ENCODE measurements at places on chromosomes 7 and 10.
A peak's percentile ranks its signal among the peaks of the same experiment; 100 is the strongest.

DNA sequence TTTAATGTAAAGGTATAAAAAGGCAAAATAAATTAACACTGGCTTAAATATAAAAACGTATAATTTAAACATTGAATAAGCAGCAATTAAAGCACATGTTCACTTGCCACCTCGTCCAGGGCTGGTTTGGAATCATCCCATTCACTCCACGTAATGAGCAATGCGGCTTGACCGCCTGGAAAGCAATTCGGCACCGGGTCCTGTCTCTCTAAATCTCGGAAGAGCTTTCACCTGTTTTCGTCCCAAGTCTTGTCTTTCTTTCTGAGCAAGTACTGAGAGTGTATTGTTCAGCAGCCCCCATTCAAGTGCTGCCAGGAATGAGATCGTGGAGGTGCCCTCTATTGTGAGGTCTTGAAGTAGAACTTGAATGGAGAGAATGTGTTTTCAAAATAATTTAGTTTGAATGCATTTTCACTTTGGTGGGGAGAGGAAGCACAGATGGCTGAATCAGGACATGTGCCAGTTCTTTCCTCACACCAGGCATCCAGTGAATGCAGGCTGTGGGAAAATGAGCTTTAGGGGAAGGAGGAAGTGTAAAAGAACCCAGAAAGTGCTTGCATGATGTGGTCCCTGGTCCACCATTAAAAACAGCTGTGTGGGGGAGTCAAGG, 515.2 kb downstream of the REEP3 start:
- DNase-seq = no peak

DNA sequence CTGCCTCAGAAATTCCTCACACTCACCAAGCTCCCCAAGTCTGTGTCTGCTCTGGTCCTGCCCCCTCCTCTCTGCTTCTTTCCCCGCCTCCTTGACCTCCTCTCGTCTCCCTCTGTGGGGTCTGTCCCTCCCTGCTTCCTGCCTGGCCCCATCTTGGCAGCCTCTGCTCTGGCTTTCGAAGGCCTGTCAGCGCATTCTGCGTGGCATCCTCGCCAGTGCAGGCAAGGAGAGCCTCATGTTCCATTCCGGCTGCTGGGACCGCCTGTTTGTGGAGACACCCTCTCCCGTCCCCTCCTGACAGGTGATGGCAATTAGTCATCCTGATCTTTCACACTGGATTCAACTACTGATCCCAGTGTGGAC, 51.7 kb upstream of the COL13A1 start:
- DNase-seq = no peak

DNA sequence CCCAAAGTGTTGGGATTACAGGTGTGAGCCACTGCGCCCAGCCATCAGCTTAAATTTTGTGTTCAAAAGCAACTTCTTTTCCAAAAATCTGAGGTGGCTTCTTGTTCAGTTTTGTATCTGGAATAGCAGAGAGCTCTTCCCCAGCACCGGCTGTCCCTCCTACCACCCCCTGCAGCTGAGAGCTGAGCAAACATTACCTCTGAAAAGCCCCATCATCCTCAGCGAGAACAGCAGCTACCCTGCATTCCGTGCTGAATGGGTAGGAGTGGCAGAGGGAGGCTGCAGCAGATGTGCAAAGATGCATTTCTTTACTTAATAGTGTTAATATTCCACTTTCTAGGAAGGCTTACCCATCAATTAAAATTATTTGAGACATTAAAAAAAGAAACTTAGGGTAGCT, 31.8 kb downstream of the CCM2 start:
- DNase-seq = no peak

- no peak for DNase-seq
These were observed 3.0 kb upstream of the HOXA7 start for GRCh38 chr7:27159266-27160144.

DNA sequence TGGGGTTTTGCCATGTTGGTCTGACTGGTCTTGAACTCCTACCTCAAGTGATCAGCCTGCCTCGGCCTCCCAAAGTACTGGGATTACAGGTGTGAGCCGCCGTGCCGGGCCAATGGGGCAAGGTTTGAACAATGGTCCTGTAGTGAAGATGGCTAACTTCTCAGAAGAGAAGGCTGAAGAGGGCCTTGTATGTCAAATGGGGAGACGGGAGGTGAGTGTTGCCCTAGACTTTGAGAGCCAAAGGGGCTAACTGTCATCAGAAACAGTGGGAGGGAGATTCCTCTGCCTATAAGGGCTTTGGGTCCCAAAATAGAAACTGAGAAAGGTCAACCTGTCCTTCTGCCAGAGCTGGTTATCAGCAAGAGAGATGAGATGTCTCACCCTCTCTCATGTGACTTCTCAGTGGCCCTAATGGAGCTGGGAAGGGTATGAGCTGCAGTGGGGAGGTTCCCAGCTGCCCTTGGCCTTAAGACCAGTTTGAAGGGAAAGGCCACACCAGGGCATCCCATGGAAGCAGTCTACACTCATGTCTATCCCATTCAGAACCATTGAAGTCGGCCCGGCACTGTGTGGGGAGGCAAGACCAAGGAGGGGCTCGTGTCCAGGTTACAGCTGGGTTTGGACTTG, 1.3 kb upstream of the SAMD8 start:
- DNase-seq = no peak

DNA sequence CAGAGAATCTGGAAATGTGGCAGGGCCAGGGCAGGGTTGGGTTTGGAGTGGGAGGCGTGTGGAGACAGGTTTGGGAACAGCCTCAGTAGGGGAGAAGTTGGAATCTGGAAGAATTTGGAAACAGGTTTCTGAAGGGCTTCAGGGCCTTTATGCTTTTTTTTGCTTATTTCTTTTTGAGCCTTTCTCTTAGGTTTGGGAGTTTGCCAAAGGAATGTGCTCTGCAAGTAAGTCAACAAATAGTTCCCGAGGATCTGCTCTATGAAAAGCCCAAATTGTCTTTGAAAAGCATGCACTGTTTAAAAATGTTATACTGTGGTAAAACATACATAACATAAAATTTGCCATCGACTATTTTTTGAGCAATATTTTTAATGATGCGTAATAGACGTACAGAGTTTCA, 86.7 kb upstream of the ADRB1 start:
- DNase-seq = no peak

- DNase-seq = no peak
These were observed 124.4 kb upstream of the PTPRZ1 start for GRCh38 chr7:121748546-121748945.

DNA sequence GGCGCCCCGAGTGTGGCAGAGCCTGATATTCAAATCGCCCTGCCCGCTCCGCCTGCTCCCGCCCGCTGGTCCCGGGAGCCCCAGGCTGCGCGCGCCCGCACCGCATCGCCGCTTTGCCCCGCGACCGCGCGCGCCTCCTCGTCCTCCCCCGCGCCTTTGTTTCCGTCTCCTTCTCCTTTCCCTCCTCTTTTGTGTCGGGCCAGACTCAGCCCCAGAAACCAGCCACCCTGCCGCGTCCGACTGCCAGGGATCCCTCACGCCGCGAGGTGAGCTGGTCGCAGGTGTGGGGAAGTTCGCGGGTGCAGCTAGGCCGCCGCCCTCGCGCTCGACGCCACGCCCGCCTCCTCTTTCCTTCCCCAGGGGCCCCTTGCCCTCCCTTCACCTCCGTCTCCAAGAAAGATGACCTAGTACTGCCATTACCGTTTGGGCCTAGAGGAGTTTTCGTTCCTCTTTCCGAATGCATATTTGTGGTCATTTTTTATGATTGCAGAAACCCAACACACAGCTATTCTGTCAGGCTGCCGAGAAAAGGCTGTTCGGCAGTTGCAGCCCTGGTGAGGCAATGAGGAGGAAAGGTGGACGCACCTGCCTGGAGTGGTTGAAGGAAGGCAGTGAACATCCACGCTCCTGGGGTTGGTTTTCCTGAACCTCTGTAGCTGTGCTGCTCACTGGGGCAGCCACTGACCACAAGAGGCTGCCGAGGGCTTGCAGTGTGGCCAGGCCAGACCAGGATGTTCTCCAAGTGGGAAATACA, 107.3 kb downstream of the SNX10 start:
- peak; percentile 70 for DNase-seq

- DNase-seq = no peak
These were observed 984.1 kb downstream of the LRMDA start for GRCh38 chr10:76415554-76415953.

DNA sequence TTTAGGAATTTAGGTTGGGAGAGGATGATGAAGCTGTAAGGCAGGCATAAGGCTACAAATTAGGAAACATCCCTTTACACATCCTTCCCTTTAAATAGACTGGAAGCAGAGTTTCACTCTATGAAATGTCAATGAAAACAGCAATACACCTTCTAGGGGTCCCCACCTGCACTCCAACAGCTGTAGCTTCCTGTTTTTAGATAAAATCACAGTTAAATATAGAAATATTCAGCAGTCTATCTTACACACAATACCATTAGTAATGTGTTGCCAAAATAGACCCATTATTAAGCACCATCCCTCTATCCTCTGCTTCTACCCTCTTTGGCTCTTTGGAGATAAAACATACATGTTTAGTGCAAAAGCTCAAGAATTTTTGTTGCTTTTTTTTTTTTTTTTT, 237.4 kb downstream of the PCLO start:
- DNase-seq = no peak

DNA sequence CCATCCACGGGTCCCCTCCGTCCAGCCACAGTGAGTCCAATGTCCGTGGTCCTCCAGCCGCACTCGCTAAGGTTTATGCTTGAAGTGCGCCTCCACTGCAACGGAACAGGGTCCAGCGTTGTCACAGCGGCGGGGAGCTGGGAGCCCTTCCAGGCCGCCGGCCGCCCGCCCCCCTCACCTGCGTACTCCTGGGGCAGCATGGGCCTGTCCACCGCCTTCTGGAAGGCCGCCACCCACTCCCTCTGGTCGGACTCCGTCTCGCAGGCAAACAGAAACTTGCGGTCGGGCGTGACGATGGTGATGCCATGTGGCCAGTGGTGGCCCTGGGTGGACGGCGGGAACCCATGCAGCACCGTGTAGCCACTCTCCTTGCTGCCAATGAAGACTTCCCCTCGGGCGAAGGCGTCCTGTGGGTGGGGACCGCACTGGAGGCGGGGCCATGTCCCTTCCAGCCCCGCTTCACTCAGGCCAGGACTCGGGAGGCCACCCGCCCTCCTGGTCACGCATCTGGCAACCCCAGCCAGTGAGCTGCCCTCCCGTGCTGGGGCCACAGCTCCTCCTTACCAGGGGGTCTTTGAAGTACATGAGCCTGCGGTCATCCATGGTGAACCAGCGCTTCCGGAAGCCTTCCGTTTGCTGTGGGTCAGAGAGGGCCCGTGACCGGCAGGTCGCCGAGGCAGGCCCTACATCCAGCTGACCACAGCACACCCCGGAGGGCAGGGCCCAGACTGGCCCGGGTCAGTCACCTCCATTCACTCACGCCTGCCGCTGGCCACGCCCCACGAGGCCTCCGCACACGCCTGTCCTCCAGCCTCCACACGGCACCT, 22.7 kb downstream of the GET4 start:
- DNase-seq = no peak
